Amniotic stem cell (primary cell): ENCODE measurements at places on chromosomes 12 and 14.

DNA sequence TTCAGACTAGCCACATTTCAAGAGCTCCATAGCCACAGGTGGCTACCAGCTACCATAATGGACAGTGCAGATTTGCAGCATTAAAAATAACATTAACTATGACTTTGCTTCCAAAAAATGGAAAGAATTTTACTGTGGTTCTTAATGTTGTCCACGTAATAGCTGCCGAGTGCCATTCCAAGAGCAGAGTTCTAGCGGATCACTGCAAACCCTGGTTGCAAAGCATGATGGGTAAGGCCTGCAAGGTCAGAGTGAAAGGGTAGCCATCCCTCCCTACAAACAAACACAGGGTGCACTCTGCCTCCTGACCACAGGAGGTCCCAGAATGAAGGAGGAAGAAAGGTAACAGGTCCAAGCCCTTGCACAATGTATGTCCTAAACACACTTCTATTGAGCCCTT is 157.6 kb downstream of the DPF3 start:
- DNase-seq: no peak

DNA sequence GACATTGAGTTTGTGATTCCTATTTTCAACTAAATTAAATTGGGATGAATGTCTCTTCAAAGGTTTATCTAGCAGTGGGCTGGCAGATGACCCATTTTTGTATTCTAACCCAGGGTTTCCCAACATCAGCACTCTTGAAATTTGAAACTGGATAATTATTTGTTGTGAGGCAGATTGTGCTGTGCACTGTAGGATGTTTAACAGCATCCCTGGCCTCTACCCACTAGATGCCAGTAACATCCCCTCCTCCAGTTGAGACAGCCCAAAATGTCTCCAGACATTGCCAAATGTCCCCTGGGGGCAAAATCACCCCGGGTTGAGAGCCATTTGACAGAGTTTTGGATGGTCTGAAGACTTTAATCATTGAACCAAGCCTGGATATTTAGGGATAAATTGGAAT is 11.1 kb downstream of the DAAM1 start:
- no peak for DNase-seq

GRCh38 chr14:99656171-99656570 is 11.2 kb downstream of the HHIPL1 start:
- DNase-seq: no peak

GRCh38 chr12:52634266-52635056 is 16.1 kb upstream of the KRT73 start:
- DNase-seq: no peak

- DNase-seq: peak; percentile 16
Observed at GRCh38 chr12:46187023-46187422, 81.8 kb downstream of the SLC38A1 start.

DNA sequence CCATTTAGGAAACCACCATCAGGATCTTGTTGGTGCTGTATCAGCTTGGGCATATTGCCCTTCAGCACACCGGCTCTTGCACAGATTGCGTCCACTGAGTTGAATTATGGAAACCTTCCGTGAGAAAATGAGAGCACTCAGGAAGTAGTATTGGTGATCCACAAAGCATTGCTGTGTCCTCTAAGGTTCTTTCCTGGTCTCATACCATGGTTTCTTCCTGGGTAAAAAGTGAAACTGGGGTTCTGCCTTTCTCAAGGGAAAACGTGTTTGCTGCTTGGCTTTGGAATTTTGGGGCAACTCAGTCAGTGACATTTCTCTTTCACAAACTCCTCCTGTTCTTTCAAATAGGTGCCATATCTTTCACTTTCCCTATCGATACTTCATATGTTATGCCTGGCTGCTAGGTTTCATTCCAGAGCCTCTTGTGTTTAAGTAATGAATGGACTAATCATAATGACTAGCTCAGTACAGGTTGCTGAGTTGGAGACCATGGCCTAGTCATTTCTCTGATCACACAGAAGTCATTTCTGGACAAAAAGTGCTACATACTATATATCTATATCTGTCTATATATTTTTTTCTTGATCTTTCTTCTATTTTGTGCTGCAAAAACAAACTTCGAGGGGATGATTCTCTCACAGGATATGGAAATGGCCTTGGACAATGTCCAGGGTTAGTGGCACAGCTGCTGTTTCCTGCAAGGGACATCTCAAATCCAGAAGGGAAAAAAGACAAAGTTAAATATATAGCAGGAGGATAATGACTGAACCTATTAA is 423.4 kb downstream of the ZFP36L1 start:
- DNase-seq: no peak

GRCh38 chr12:110217996-110218674 is 62.9 kb upstream of the ATP2A2 start:
- no peak for DNase-seq

DNA sequence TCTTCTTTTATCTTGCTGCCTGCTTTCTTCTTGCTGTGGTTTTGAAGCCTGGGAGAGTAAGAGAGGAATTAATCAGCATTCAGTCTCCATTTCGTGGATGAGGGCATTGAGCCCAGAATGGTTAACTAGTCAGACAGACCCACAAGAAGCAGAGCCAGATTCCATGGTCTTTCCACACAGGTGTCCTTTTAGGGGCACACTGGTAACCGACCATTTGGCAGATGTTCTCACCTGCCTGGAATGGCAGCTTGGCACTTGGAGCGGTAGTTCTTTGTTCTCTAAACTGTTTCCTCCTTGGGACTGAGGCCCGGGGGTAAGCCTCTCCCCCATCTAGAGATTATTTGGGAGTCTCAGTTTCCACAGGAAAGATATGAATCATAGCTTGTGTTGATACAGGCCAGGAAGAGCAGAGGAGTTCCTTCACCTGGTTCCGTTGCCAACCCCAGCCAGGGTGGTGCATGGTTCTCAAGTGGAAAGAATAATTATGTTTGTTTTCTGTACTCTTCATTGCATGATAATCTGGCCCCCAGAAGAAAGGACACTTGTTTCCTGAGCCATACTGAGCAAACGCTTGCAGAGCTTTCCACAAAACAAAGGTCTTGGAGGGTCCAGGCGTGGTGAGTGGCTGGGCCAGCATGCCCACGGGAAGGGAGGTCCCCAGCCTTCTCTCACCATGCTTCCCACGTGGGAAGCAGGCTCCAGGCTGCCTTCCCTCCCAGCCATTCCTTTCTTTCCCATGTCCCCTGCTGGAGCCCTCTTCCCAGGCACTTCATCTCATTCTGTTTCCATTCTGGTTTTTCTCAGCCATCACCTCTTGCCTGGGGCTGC is 2.0 kb upstream of the KRT75 start:
- no peak for DNase-seq

GRCh38 chr12:9902539-9903228 is 21.4 kb downstream of the KLRF2 start:
- no peak for DNase-seq

GRCh38 chr14:52077256-52077979 is 8.6 kb upstream of the NID2 start:
- no peak for DNase-seq

GRCh38 chr12:1846421-1847405 is 26.3 kb downstream of the LRTM2 start:
- DNase-seq: no peak

GRCh38 chr14:59187802-59188460 is 536 bp upstream of the DAAM1 start:
- DNase-seq: no peak

- DNase-seq: peak; percentile 39
Observed at GRCh38 chr12:50186681-50187080, 19.5 kb upstream of the CERS5 start.

- DNase-seq: peak; percentile 8
Observed at GRCh38 chr12:29516431-29516875, 19.0 kb upstream of the OVCH1 start.

DNA sequence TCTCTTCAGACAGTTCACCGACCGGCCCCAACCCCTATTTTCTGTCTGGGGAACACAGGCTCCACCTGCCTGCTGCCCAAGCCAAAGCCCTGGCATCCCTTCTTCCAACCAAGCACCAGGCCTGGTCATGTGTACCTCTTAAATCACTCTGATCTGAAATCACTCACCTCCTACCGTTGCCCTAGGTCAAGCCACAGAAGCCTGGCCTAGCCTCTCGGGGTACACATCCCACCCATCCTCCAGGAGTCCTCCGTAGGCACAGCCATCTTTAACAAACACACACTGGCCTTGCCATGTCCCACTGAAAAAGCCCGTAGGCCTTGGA is 81.8 kb downstream of the IRF2BPL start:
- no peak for DNase-seq

DNA sequence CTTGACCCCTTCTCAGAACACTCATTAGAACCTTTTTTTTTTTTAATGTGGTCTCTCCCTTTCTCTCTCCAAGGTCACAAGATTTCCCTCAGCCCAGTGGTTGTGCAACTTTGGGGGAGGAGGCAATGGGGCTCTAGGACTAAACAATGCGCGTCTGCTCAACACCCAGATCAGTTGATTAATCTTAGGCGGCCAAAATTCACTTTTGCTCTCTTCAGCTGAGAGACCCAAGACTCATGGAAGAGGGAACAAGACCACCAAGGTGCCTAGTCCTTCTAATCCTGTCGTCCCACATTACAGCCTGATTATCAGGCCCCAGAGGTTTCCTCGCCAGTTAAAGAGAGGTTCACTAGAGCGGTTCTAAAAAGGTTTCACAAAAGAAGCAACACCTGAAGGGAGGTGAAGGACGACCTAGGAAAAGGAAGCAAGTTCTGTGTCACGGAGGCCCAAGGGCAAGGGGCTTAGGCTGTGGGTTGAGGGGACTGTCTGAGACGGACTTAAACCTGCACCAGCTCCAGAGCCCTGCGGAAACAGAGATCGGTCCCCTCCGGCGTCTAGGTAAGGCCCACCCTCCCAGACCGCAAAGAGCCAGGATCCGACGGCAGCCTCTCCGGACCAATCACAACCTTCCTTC is 824 bp upstream of the TARBP2 start:
- no peak for DNase-seq

DNA sequence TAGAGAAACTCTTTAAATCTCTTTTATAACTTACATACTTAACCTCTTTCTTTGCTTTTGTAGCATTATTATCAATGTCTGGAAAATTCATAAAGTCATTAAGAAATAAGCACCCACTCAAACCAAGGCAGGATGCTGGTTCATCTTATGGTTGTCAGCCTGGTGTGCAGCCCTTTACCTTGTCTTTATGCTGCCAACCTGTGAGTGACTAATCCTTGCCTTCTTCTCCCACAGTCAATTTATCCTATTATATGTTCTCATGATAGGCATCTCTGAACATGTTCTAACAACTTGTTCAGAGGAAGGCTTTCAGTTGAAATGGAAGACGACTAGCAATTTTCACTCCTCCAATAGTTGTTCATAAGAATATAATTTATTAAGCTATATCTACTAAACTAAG is 186.9 kb upstream of the CAND1 start:
- no peak for DNase-seq

DNA sequence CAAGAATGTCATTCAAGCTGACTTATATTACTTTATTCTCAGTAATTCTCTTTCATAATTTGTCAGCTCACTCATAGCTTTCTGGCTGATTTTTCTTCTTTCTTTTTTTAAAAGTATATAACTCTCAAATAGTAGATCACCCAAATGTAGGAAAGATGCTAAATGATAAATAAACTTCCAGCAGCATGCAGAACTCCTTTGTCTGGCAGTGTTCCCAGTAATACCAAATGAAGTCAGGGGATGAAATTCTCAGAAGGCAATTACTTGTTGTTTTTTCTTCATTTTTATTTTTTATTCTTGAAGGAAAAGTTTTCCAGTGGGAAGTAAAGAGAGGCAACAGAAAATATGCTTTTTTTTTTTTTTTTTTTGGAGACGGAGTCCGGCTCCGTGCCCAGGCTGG is 133.3 kb upstream of the SLCO1C1 start:
- no peak for DNase-seq

- DNase-seq: no peak
Observed at GRCh38 chr12:41910578-41911320, 233.9 kb downstream of the GXYLT1 start.

GRCh38 chr14:101719045-101719645 is 42.4 kb upstream of the PPP2R5C start:
- no peak for DNase-seq

- DNase-seq: no peak
Observed at GRCh38 chr14:99192028-99192621, 79.9 kb downstream of the BCL11B start.

- DNase-seq: no peak
Observed at GRCh38 chr12:73372856-73373255, 1100.7 kb downstream of the TRHDE start.

DNA sequence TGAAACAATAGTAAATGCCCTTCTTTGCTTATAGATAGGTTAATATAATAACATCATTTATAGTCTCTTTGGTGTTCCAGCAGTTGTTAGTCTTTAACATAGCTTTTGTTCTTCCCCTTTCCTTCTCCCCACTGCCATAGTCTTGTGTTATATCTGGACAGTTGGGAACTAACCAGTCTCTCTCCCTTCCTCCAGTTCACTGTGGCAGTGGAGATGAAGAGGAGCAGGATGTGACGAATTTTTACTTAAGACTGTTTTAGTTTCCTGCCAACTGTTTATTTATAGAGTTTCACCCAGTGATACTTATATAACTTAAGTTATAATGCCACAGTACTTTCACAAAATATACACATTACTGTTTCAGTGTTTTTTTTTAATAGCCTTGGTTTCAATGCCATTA is 277.4 kb downstream of the PDZRN4 start:
- DNase-seq: no peak

DNA sequence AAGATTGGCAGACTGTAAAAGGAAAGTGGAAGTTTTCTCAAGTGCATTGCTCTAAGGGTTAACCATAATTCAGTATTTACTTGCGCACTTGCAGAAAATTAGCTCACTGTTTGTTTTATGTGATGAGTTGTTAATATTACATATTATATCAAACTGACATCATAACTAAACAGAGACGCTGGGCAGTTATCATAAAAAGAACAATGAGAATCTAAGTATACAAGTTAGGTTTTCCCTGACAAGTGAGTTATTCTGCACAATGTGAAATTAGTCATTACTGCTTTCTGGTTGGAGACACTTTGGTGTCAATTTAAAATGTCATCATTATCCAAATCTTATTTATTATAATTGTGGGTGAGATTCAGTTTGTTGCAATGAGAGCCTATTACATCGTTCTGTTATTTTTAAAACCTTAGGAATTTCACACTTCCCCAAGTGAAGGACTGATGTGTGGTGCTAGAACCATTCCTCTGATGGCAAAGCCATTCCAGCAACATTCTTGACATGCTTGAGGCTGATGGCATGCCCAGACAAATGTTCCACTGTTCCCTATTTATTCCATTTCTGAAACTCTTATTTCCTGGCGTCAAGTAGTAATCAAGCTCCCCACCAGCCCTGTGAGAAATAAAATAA is 90.1 kb upstream of the FLRT2 start:
- DNase-seq: no peak

DNA sequence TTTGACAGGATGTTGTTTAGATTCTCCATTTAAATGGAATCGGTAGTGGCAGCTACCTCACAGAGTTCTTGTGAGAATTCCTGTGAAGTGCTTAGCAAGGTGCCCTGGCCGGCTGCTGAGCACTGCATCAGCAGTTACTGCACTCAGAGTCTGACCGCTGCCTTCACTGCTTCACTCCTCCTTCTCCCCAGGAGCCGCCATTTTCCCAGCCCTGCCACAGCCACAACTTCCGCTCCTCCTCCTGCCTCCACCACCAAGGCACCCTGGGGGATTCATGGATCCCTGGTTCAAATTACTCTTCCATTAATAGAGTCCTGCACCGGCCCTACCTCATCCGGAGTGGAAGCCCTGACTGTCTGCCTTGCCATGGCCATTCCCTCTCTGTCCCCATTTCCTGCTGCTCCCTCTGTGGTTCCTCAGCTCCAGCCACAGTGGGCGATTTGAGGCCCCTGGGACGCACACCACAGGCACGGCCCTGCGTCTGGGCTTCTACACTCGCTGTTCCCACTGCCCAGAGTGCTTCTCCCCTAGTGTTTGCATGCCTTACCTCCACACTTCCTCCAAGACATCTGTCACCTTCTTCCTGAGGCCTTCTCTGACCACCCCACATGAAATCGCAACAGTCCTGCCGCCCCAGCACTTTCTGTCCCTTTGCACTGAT is 210.3 kb downstream of the IPO8 start:
- DNase-seq: no peak
